ENCODE measurements at places on chromosomes 2 and 18.

- no peak for DNase-seq
These were observed 128.6 kb downstream of the TSN start for GRCh38 chr2:121884078-121884477.

- no peak for DNase-seq
These were observed 107.8 kb upstream of the ZNF521 start for GRCh38 chr18:25459814-25460213.

DNA sequence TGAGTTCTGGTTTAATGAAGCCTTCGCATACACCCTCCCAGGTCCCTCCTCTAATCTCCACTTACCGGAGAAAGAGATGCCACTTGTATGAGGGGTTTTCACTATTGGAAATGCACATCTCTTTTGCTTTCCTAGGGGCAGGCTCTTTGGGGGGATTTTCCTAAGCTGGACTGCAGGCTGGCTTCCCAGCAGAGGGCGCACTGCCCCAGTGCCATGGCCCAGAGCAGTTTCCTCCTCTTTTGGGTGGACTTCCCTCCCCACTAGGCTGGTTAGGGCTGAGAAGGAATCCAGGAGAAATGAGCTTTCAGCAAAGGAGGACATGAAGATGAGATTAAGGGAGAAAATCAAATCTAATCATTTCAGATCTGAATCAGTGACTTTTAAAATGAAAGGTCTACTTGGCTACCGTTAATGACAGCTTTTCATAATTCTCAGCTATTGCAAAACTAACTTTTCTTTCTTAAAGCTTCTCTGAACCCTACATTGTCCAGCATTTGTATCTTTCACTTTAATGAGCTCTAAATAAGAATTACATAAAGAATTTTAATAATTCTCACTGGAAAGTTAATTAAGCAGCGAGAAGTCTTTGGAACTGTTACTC lies 784.1 kb upstream of the FANCL start:
- DNase-seq, result peak; percentile 20

- DNase-seq, result no peak
These were observed 326.1 kb upstream of the HS6ST1 start for GRCh38 chr2:128644718-128645256.

GRCh38 chr18:49788327-49788898 lies 24.9 kb downstream of the ACAA2 start:
- DNase-seq, result no peak

DNA sequence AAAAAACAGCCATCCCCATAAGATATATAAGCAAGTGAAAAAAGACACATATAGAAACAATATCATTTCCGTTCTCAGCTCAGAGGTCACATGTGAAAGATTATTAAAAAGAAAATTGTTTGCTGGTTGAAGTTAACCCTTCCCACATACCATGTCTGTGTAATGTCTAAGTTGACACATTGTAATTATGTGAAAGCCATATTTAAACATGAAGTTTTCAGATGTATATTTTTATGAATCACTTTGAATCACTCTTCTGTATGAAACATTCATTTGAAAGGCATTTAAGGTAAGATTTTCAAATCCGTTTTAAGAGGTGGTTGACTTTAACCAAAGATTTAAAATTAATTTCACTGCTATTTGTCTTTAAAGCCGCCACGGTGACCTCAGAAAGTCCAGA lies 441.9 kb downstream of the RND3 start:
- DNase-seq, result no peak

DNA sequence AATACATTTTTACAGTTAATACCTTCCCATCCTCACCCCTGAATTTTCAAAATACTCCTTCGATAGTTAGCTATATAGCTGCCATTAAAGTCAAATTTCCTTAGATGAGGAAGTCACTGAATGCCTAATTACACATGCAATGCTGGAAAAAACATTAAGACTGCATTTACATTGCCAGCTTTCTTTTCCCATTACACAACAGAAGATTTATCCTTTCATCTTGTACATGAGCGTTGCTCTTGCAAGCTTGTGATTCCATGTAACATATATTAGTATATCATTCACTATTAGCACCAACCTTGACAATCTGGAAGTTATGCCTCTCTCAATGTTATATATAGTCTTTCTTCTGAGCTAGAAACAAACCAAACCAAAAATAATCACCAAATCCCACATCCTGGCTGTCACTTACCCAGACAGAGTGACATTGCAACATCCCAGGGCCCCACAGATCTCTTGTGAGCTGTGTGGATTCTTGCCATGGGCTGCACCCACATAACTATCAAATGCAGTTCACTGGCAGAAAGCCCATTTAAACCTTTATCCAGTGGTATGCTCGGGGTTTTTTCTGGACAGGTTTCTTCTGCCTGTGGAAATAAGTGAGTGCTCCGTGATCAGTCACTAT lies 79.2 kb upstream of the PAPOLG start:
- no peak for DNase-seq

DNA sequence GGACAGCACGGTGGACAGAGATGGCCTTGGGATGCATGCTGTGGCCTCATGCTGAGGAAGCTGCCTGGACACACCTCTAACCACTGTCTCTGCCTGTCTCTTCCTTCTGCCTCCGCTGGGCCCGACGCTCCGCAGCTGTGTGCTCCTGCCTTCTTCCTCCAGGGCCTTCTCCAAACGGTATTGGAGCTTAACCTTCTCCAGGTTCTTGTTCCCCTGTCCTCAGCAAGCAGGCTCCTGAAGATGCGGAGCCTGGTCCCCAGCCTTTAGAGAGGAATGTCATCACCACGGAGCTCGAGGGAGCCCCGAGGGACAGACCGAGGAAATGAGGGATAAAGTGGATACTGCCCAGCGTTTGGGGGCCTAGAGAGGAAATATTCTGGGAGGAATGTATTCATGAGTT lies 155.1 kb downstream of the DYSF start:
- no peak for DNase-seq

DNA sequence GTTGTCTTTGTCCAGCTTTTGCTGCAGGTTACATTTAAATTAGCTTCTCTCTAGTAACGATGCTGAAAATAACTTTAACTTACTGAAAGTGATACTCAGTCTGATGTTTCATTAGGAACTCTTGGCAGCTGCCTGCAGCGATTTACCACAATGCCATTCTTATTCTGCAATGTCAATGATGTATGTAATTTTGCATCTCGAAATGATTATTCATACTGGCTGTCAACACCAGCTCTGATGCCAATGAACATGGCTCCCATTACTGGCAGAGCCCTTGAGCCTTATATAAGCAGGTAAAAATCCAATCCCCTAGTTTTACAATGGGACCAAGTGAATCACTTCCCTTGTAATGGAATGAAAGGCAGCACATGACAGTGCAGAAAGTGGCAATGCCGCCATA lies 16.3 kb upstream of the MFF start:
- DNase-seq, result no peak

GRCh38 chr18:34649080-34649479 lies 61.0 kb upstream of the DTNA start:
- no peak for DNase-seq

DNA sequence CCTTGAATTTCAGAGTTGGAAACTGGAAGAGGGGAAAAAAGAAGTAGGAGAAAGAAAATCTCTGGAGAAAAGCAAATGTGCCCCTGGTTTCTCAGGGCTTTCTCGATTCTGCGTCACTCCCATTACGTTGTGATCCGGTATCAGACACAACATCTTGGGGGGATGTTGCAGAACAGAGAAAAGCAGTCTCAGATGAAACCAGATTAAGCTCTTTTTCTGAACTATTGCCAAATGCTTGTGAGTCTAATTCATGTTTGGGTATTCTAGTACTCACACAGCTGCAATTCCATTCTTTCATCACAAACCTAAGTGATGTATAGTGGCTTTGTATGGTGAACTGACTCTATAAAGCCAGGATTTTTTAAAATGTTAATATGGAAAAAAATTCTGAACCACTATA lies 233.2 kb downstream of the TCF4 start:
- DNase-seq, result no peak

- DNase-seq, result no peak
These were observed 151.1 kb upstream of the SLC1A4 start for GRCh38 chr2:64837925-64838641.

- no peak for DNase-seq
These were observed 14.1 kb upstream of the INO80C start for GRCh38 chr18:35511833-35512232.

- DNase-seq, result peak; percentile 81
These were observed 5.5 kb downstream of the DCTN1 start for GRCh38 chr2:74374509-74375205.

- no peak for DNase-seq
These were observed 198.5 kb downstream of the OTX1 start for GRCh38 chr2:63249161-63249560.

- no peak for DNase-seq
These were observed 1079.8 kb upstream of the ZEB2 start for GRCh38 chr2:145599756-145600155.

DNA sequence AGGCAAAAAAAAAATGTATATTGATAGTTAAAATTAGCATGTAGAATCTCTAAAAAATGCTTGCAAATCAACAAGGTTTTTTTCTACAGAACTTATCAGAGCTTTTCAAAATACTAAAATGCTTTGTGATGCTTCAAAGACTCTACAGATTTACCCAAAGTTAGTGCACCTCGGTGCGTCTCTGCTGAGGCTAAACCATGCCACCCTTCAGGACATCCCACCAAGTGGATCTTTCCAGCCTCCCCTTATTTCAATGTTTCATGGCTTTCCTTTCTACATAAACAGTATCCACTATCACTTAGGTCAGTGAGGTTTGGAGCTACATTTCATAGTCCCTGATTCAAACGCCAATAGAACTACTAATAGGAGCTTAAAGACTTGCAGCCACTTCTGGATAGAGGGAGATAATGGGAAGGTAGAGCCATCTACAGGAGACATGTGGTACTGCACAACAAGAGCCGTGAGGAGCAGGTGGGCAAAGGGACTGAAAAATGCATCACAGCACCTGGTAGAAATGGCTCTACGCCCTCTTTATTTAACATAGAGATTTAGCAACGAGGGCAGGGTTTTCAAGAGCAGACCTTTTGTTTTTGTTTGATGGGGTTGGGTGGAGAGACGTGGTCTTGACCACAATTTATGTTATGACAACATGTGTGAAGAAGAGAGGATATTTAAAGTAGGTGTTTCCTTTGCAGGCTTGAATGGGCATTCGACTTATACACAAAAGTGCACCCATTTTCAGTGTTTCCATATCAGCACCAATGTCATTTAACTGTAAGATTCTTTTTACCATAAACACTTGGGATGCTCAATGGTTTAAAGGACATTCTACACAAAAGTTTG lies 56.1 kb upstream of the SLC35G4 start:
- DNase-seq, result peak; percentile 56

DNA sequence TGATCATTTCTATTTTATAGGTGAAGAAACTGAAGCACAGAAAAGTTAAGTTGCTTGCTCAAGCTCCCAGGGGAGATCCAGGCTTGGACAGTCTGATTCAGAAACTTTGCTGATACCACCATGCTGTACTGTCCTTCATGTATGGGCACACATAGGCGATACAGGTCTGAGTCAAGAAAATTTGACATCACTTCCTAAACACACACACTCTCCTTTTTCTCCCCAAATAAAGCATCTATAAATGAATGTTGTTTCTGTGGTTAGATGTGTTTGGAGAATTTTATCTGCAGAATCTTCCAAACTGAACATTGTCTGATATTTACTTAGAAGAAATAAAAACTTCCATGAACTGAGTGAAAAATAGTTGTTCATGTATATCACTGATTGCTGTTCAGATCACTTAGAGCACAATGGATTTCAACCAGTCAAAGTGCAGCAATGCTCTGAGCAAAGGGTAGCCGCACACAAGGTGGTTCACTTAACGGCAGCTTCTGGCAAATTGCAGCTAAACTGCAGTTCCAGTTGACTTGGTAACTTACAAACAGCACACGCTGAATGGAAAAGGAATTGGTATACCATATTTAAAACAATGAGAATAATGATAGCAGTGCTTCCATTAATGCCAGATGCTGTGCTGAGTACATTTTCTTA lies 10.0 kb upstream of the AGFG1 start:
- DNase-seq, result no peak

DNA sequence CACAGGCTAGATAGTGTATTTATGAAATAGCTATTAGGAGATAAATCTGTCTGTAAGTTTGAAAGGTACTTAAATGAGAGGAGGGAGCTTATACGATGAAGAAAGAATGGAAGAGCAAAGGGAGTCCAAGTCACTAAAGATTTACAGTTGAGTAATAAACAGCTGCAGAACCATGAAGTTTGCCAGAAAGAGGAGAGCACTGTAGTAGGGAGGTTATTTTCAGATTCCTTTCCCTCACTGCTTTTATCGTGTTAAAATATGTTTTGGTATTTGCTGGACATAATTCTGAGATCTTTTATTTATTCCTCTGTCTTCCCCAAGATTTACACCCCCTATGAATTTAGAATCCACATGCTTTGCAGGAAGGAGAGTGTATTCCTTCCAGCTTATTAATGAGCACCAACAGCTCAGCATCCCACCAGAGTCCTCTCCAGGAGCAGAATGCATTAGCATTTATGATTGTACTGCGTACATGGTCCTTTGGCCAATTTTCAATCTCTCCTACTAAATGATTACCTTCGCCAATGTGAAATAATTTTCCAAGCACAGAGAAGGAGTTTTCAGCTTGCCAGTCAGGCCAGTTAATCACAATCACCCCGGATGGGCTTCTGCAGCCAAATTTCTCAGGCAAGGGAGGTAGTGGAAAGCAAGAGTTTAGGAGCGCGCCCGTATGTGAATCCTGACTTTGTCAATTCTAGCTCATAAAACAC lies 297.0 kb downstream of the NBAS start:
- DNase-seq, result no peak

DNA sequence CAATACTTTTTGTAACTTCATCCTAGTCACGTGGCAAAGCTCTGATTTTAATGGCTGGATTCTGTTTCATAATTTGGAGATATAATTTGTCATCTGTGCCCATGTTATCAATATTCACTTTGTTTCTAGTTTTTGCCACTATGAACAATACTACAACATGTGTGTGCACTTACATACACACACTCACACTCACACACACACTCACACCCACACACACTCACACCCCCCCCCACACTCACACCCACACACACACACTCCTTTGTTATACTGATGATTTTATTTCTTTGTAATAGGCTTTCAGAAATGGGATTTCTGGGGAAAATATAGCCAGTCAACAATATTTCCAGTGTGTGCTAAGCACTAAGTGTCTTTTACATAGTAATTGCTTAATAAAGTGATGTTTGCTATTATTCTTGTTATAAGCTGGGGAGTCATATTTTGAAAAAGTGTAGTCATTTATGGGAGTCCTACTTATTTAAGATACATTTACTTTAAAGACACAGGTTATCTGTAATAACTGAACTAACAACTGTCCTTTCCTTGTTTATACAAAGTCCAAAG lies 22.8 kb upstream of the ROCK2 start:
- DNase-seq, result no peak

- DNase-seq, result no peak
These were observed 613.9 kb downstream of the IRS1 start for GRCh38 chr2:226185616-226186211.

- DNase-seq, result no peak
These were observed 91.3 kb downstream of the SPRED2 start for GRCh38 chr2:65340898-65341681.

- DNase-seq, result no peak
These were observed 349.5 kb downstream of the IRS1 start for GRCh38 chr2:226450141-226450540.

- DNase-seq, result no peak
These were observed 15.8 kb downstream of the KHK start for GRCh38 chr2:27102329-27102728.

GRCh38 chr18:41216341-41217003 lies 738.6 kb upstream of the PIK3C3 start:
- DNase-seq, result no peak

- DNase-seq, result no peak
These were observed 5.2 kb upstream of the RPIA start for GRCh38 chr2:88686320-88686719.

GRCh38 chr2:175076272-175076671 lies 71.1 kb upstream of the CHN1 start:
- no peak for DNase-seq

GRCh38 chr2:149329489-149330126 lies 779 bp upstream of the LYPD6 start:
- DNase-seq, result peak; percentile 67
